ENCODE measurements at places on chromosomes 11 and 22.
A peak's percentile ranks its signal among the peaks of the same experiment; 100 is the strongest.

DNA sequence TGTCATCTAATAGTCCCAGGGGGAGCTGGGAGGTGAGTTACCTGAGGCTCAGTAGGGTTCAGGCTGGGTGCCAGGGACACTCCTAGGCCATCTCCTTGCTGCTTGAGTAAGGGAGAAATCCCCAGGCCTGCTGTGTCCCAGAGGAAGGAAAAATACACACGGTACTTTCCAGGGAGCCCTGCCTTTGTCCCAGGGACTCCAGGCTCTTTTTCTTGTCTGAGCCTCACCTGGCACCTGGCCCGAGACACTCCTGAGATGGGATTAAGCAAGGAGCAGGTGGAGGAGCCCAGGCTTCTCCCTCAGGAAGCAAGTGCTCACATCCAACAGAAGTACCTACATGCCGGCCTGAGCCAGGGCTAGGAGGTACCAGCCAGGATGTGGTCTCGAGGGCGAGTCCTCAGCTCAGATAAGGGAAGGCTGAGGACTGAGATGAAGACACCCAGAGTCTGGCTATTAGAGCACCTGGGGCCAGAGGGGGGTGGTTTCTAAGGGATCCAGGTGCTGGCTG lies 899 bp upstream of the KLHDC7B start:
- DNase-seq = no peak

DNA sequence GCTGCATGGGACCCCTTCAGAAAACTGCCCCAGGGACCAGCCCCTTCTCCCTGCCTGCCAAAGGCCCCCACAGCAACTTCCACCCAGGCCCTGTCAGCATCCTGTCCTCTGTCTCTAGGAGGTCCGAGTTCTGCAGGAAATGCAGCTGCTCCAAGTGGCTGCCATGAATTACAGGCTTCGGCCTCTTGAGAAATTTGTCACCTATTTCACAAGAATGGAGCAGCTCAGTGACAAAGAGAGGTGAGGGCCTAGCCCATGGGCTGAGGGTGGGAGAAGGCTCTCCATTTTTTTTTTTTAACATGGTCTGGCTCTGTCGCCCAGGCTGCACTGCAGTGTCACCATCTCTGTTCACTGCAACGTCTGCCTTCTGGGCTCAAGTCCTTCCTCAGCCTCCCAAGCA lies 7.3 kb downstream of the RGL4 start:
- DNase-seq = no peak

- DNase-seq = peak; percentile 11
These were observed 131.2 kb upstream of the RCN1 start for GRCh38 chr11:31959716-31960115.

GRCh38 chr11:36164506-36165250 lies 124.5 kb downstream of the COMMD9 start:
- no peak for DNase-seq

DNA sequence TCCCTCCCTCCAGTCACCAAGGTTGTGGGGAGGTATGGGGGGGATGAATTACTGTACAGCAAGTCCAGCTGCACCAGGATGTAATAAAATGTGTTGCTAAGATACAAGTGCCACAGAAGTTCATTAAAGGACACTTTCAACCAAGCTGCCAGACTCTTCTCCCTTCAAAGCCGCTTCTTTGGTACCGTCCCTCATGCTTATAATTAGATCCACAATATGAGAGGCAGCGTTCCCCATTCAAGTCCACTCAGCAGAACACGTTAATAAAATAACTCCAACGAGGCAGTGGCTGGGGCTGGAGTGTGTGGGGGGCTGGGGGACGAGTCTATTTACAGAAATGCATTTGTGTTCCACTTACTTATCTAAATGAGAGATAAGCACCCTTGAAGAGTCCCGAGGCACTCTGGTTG lies 14.7 kb downstream of the PHF21B start:
- DNase-seq = no peak

DNA sequence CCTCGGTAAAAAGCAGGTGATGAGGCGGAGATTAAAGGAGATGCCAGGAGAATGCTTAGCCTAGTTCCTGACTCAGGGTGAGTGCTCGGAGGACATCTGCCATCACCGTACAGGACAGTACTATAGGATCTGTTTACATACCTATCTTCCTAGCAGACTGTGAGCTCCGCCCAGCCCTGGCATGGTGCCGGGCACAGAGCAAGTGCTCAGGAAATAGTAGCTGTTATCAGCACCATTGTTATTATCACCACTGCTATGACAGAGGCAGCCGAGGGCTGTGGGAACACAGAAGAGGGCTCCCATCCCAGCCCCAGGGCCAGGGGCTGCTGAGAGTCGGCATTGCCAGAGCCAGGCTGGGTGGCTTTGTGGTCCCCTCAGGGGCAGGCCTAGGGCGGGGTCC lies 642 bp upstream of the SEPTIN3 start:
- no peak for DNase-seq

- DNase-seq = no peak
These were observed 44.4 kb downstream of the CHRDL2 start for GRCh38 chr11:74686792-74687191.

GRCh38 chr11:15180212-15180792 lies 65.6 kb downstream of the INSC start:
- no peak for DNase-seq

GRCh38 chr11:100682247-100682969 lies 4.7 kb upstream of the ARHGAP42 start:
- peak; percentile 18 for DNase-seq

GRCh38 chr11:129278586-129279319 lies 86.6 kb upstream of the ARHGAP32 start:
- DNase-seq = peak; percentile 18

- DNase-seq = peak; percentile 62
These were observed 129.1 kb downstream of the SNX19 start for GRCh38 chr11:130787092-130787616.

- DNase-seq = peak; percentile 70
These were observed 398 bp upstream of the ATG16L2 start for GRCh38 chr11:72813740-72814285.

DNA sequence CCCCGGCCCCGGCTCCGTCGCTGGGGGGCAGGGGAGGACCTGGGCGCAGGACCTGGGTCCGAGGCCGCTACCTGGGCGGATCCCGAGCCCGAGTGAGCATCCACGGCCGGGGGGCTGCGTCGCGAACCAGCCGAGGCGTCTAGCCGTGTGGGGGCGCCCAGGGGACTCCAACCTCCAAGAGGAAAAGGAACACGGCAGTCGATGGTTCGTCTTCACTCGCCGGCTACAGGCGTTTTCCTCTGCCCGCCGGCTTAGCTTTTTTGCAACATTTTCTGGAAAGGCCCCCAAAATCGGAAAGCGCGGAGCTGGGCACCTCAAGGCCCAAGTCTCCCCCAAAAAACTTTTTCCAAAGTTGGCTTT lies 666 bp downstream of the PDGFB start:
- no peak for DNase-seq

GRCh38 chr11:70885281-70886231 lies 366.8 kb downstream of the SHANK2 start:
- DNase-seq = no peak

DNA sequence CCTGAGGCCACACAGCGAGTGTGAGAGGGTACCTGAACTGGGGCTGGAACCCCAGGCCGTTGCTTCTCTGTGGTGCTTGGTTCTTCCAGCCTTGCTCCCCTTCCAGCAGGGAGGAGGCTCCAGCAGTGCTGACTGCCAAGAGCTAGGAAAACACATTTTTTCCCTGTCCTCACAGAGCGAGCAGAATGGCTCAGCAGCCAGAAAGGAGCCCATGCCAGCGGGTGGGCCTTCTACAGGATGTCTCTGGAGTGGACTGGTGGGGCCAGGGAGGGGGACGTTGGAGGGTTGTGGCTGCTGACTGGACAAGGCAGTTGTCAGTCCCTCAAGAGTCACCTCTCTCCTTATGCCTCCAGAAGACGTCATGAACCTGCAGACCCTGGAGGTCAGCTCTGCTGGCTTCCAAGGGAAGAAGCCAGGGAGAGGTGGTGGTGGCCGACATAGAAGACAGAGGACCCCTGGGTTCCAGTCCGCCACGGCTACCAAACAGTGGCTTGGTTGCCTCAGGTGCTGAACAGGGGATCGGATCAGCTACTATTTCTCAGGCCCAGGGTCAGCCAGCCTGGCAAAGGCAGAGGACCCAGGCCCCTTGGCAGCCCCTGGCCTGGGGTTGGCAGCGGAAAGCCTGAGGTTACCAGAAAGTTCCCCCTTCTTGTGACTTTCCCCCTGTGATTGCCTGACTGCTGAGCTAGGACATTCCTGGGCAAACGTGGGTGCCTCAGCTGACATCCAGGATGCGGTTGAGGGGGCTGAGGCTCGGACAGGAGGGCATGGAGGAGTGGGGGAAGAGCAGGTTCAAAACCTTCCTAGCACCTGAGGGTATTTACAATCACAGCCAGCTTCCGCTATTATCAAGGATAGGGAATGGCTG lies 3.7 kb downstream of the MAFF start:
- no peak for DNase-seq

DNA sequence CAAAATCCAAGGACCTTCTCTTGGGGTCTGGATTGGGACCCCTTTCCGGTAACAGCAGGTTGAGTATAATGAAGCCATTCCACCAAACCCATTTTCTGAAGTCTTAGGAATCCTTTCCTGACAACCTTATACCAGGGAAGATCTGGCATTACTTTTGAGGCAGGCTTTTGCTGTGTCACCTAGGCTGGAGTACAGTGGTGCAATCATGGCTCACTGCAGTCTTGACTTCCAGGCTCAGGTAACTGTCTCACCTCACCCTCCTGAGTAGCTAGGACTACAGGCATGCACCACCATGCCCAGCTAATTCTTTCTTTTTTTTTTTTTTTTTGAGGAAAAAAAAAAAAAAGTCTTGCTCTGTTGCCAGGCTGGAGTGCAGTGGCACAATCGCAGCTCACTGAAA lies 55.8 kb upstream of the TREH start:
- no peak for DNase-seq

GRCh38 chr11:117492578-117493251 lies 165.1 kb downstream of the CEP164 start:
- no peak for DNase-seq

GRCh38 chr22:36331912-36332622 lies 55.7 kb downstream of the MYH9 start:
- no peak for DNase-seq

GRCh38 chr11:92393218-92393617 lies 168.6 kb downstream of the FAT3 start:
- DNase-seq = no peak

DNA sequence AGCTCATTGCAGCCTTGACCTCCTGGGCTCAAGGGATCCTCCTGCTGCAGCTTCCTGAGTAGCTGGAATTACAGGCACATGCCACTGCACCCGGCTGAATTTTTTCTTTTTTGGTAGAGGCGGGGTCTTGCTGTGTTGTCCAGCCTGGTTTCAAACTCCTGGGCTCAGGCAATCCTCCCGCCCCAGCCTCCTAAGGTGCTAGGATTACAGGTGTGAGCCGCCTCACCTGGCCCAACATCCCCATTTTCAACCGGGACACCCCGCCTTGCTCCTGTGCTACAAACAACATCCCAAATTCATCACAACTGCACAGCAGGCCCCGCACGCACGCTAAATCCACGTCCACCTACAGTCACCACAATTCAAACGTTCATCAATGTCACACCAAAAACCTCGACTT lies 61.0 kb downstream of the ARFGAP3 start:
- no peak for DNase-seq

DNA sequence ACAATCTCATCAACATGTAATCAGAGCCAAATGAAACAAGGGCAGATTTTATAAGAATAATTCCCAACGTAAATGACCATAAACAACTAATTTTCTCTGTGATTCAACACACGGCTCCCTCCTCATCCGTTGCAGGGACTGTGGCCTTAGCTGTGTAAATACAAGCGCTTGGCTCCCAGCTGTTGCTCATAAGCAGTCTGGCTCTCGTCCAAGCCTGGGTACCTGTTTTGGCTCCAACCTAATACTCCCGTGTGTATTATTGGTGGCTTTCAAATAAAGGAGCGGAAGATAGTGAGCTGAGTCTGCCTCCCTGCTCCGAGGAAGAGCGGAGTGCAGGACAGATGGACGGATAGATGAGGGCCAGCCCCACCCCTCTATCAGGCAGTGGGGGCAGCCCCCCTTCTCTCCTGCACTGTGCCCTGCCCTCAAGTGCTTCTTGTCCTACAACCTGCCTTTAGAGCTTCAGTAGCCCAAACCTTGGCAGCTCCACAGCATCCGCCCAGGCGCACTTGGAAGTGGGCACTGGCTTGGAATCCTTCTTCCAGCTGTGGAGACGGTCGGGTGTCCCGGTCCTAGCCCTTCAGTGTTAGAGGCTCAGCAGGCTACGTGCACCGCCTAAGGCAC lies 670.9 kb downstream of the BRD1 start:
- DNase-seq = no peak

DNA sequence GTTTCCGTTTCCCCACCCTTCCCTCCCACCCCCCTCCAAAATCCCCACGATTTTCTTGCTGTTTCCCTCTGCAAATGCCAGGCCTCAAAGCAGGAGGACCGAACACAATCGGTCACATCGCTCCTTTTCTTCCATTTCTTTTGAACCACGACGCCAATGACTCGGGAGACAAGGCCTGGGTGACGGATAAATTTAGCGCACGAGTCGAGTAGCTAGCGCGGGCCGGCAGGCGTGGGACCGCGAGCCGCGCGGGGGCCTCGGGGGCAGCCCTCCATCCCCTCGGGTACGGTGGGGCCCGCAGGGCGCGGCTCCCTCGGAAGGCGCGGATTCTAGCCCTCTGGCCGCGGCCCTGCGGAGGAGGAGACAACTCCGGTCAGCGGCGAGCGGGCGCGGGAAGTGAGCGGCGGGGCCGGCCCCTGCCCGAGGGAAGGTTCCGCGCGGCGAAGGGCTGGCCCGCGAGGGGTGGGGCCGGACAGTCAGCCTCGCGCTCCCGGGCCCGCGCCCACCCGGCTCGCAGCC lies 414 bp downstream of the JOSD1 start:
- peak; percentile 41 for DNase-seq

DNA sequence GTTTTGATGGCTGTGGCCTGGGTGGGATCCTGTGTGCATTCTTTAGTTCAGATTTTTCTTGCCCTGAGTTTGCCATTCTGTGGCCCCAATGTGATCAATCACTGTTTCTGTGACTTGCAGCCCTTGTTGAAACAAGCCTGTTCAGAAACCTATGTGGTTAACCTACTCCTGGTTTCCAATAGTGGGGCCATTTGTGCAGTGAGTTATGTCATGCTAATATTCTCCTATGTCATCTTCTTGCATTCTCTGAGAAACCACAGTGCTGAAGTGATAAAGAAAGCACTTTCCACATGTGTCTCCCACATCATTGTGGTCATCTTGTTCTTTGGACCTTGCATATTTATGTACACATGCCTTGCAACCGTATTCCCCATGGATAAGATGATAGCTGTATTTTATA lies 620 bp downstream of the OR4C16 start:
- DNase-seq = no peak

DNA sequence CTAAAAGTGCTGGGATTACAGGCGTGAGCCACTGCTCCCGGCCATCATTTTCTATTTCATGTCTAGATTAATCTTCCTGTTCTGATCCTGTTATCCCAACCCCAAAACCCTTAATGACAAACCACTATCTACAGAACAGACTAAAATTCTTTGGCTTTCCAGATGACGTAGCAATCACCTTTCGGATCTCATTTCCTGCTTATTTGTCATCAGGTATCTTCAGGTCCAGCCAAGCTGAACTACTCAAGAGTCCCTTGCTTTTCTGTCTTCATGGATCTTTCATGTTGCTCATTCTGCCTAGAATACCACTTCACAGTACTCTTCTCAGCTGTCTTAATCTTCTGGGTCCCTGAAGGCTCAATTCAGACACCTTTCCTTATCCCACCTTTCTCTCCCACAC lies 27.4 kb upstream of the IPO7 start:
- DNase-seq = no peak

Data from RWPE1 (cell line).